ENCODE measurements at places on chromosomes 13 and 19.

GRCh38 chr19:351976-352625 lies 7.5 kb upstream of the MIER2 start:
- no peak for DNase-seq

DNA sequence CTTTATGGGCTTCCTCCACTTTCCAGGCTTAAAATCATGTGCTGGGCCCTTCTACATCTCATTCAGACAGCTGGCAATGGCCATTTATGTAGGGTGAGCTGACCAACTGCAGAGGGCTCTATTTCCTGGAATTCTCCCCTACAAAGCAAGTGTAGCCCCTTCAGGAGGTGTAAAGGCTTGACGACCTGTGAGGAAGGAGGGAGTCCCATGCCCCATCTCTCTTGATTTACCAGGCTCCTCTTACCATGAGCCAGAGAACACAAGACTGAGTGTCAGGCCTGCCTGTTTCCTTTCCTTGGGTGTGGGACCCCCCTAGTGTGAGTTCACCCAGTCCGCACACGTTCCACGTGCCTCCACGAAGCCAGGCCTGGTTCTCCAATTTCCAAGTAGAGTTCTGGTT lies 16.6 kb downstream of the ZNF536 start:
- no peak for DNase-seq

- no peak for DNase-seq
Observed at GRCh38 chr13:19817106-19817505, 34.4 kb upstream of the PSPC1 start.

DNA sequence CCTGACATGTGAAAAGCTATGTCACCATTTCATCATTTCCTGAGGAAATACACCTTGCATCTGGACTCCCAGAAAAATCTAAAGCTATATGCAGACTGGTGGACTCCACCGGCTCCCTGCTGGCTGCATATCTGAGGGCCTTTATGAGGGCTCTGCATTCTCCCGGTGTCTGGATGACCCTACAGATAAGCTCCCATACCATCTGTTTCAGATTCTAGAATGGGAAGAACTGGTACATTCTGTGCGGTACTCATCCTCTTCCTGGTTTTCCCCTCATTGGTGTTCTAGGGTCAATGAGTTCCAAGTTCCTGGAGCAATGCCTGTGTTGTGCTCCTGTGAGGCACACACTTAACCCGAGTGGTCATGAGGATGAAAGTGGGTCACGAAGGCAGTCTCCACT lies 60.4 kb downstream of the COL4A1 start:
- no peak for DNase-seq

GRCh38 chr19:24099829-24100228 lies 12.8 kb downstream of the ZNF254 start:
- no peak for DNase-seq

DNA sequence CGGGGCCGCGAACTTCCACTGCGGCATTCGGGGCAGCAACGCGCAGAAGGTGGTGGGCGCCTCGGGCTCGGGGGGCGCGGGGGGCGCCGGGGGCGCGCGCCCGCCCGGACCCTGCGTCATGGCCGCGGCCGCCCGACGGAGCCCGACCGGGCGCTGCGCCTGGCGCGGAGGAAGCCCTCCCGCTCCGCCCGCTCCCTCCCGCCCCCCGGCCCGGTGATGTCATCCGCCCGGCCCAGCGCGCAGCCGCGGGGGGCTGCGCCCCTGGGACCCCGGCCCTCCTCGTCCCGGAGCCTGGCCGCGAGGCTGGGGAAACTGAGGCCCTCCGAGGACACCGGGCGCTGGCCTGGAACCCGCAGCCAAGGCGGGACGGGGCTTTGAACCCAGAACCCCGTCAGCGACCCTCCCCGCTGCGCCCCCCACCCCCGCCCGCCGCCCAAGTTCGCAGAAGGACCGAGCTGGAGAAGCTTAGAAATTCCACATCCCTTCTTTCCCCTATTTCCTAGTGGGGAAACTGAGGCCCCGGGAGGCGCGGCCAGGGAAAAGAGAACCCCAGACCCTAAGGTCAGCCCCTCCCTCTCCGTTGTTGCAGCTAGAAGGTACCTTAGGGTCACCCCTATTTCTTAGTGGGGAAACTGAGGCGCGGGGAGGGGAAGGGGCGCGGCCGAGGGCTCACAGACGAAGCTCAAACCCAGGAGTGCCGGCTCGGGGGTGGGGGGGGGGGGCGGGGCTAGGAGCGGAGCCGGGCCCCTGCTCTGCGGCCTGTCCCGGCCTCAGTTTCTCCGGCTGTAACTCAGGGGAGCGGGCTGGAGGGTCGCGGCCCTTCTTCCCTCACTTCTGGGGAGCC lies at the start of gene SHC2:
Gene SHC2, minus strand, starts transcription at position 157 of the 844 bp plus-strand sequence. Its CDS starts 37 bp downstream, at position 120.
- no peak for DNase-seq

Data from hematopoietic multipotent progenitor cell treated with erythropoietin and hydrocortisone succinate and interleukin-3 and kit ligand, for 6 days (in vitro differentiated cells).